ENCODE measurements at places on chromosomes 6 and 20.
A peak's percentile ranks its signal among the peaks of the same experiment; 100 is the strongest.

DNA sequence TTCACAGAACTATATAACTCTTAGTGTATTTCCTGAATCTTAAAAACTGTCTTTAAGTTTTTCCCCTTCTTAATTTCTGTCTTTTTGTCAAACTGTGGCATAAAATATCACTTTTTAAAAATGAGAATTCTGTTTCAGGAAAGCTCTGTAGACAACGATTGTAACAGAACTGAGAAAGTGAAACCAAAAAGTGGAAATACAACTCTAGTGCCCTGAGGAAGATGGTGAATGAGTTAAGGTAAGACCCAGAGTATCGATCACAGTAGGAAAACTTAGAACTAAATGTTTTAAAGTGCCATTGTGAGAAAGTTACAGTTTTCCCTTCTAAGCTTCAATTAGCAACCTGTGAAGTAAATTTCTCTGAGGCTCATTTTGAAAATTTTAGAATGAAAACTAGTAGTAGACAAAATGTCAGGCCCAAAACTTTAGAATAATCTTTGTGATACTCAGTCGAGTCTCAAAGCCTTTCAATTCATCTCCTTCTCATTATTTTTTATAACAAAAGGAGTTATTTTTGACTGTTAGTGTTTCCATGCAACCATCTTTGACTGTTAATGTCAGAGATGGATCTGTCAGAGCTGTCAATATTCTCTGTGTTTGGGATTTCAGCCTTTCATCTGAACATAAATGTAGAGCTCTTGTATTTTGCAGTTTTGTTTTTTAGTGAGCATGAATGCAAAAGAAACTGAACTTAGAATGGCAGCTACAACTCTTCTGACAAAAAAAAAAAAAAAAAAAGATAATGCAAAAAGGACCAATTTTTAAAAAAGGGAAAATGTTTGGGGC, 19.0 kb upstream of the TRDN start:
- peak; percentile 36 for DNase-seq

GRCh38 chr20:32359633-32360332, 1.7 kb downstream of the ASXL1 start:
- DNase-seq = peak; percentile 24

DNA sequence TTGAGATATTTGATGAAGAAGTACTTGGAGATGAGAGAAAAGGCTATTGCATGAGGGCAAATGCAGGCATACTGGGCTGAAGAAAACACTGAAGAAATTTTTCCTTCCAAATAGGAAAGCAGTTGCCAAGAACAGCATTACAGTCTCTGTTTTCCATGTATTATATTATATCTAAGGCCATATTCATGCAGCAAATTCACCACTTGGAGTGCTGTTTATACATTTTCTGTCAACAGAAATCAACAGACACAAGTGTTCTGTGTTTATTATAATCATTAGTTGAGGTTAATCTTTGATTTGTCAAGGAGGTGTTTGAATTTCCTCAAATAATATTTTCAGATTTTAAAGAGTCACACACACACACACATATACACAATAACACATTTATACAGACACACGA, 268.8 kb upstream of the PLCB4 start:
- DNase-seq = no peak

DNA sequence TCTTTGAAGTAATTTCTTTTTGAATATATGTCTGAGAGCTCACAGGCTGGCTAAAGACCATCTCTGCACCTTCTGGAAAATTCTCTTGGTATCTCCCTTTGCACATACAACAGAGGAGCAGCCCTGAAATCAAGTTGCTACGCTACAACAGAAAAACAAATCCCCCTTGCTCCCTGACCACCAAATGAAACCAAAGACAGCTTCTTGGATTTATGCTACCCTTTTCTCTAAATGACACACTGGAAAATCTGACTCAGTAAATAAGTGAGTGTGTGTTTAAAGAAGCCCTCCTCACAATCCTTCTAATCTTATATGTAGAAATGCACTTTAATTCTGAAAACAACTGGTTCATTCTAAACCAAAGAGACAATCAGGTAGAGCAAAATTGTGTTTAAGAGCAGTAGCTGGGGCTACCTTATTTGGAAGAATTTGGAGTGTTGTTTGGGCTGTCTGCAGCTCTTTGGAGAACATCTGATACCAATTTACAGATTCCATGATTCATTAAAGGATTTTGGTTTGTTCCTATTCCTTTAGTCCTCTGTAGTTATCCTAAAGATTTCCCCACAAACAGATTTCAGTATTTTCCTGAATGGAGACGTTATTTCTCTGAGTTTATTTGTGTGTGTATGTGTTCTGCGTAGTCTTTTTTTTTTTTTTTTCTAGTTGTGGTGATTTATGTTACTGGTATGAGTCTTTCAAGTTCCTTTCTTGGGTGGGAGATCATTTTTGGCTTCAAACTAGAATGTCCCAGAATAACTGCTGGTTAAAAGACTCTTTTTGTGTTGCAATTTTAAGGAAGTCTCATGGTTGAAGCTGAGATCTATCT, 36.4 kb upstream of the UTRN start:
- peak; percentile 76 for DNase-seq

DNA sequence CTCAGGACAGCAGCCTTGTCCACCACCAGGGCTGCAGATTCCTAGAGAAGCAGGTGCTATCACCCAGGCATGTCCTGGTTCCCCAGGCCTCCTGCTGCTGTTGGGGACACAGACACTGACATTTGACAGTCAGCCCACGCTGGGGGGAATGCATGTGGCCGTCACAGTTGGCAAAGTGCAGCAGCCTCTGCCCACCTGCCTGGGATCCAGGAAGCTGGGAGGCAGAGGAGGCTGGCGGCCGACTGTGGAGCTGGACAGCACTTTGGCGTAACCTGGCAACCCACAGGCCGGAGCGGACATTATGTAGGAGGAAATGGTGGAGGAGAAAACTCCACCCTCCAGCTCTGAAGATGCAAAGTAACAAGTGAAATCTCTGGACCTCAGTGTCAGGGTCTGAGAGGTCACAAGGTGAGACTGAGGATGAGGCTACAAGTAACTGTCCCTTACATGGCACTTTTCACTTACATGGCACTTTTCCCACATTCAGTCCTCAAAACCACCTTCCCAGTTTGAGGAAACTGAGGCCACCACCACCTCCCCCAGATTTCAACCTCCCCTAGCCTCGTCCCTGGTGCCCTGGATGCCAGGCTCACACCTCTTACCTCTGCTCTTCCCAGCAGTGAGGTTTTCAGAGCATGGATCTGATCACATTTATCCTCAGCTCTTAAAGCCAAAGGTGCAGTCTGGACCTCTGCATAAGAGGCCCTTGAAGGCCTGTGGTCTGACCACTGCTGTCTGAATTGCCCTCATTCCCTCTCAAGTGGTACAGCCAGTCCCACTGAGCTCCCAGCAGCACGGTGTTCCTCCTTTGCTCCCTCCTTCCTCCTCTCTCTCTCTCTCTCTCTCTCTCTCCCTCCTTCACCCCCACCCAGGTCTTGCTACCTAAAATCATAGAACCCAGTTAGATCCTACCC, 8.7 kb downstream of the MAP1LC3A start:
- no peak for DNase-seq

- no peak for DNase-seq
These were observed 21.0 kb downstream of the OGFRL1 start for GRCh38 chr6:71309656-71310055.

DNA sequence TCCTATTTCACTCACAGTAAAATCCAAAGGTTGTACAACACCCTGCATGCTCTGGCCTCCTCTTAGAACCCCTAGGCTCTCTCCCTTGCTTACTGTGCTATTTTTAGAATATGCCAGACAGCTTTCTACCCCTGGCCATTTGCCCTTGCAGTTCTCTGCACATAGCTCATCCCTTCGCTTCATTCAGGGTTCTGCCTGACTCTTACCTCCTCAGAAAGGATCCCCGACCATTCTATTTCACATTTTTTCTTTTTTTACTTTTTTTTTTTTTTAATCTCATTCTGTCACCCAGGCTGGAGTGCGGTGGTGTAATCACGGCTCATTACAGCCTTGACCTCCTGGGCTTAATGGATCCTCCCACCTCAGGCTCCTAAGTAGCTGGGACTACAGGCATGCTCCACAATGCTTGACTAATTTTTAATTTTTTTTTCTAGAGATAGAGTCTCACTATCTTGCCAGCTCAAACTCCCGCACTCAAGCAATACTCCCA, 33.6 kb downstream of the COMMD7 start:
- no peak for DNase-seq

GRCh38 chr20:621125-621756, 11.1 kb upstream of the TCF15 start:
- peak; percentile 9 for DNase-seq

DNA sequence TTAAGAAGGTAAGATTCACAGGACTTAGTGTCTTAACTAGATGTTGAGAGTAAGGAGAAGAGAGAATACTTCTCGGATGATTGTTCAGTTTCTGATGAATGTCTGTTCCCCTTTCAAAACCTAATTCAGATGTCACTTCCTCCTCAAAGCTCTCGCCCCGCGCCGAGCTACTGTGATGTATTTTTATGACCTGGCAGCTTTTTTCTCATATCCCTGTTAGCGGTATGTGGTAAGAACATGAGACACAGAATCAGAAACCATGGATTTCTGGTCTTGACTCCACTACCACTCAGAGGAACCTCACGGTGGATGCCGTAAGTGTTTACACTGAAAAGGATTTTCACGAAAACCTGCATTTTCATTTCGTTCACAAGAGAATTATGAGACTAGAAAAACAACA, 48.4 kb downstream of the CEP43 start:
- DNase-seq = no peak

DNA sequence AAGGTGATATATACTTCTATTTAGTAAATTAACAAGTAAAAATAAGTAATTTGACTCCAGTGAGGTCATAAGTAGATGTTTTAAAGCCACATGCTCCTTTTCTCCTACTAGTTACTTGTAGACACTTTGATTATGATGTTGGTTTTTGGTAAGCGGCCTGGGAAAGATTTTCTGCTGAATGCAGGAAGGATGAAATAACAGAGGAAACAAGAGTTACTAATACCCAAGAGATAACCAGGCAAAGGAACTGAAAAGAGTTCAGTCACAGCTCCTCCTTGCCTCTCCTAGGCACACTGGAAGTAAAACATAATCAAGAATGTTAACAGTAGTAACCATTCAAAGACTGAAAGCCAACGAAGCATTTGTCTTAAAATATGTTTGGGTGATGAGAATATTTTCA, 203.3 kb downstream of the RNGTT start:
- no peak for DNase-seq

All from LHCN-M2 (cell line).